Ascending aorta (tissue), 2 donors: ENCODE measurements at places on chromosomes 3 and 15.
A peak's percentile ranks its signal among the peaks of the same experiment; 100 is the strongest.

DNA sequence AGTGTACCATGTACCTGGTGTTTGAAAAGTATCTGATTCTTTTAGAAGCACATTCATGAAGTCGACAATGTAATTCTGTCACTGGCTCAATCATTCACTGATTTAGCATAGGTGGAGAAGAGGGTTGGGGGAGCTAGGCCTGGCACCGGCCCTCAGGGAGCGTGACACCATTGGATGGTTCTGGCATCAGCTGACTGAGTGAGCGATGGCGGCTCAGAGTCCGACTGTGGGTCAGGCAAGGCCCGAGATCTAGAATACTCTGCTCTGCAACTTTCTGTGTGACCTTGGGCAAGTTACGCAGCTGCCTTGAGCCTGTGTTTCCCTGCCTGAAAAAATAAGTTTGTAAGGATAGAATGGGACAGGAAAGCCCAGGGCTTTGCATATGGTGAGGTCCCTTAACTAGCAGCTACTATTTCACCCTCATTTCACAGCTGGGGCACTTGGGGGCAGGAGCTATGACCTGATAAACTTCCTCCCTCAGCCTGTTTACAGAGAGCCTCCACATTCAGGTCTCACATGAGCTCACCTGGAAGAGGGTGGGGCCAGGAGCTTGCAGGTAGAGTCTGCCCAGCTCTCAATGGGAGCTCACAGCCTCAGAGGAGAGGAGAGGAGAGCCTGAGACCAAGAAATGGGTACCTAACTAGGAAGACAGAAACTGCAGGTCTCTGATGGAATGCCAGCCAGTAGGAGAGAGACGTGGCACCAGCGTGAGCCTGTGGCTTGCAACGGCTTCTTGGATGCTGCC lies 153.7 kb upstream of the TLE3 start:
- no peak for DNase-seq
- H3K27ac ChIP-seq, result no peak overlapping the region
- H3K4me1 ChIP-seq, result no peaks in the 10 kb centered on the region
- no peaks in the 10 kb centered on the region for H3K36me3 ChIP-seq

- H3K36me3 ChIP-seq, result no peaks in the 10 kb centered on the region
- no peak for DNase-seq
- H3K27me3 ChIP-seq, result no peaks in the 10 kb centered on the region
- no peak overlapping the region for H3K4me3 ChIP-seq
- H3K27ac ChIP-seq, result peak overlapping the region; percentile 76
These were observed 129.0 kb downstream of the MYLK start for GRCh38 chr3:123755085-123755484.

DNA sequence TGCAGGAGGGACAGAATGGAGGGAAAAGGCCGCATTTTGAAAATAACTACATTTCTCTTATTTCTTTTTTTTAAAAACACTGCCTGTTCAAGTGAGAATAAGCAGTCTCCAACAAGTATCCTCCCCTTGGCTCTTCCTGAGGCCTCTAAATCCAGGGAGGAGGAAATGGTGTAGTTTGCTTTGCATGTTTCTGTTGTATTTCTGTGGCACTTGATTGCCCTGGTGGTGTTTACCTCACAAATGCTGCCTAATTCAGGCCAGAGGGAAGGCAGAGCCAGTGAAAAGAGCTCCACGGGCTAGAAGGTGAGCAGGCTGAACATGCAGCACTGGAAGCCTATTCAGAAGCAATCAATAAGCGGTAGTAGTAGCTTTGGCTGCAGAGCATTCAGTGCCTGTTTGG lies 149.3 kb upstream of the ATP11B start:
- DNase-seq, result no peak
- H3K4me3 ChIP-seq, result no peak overlapping the region
- no peaks in the 10 kb centered on the region for H3K4me1 ChIP-seq
- no peak overlapping the region for H3K27ac ChIP-seq

DNA sequence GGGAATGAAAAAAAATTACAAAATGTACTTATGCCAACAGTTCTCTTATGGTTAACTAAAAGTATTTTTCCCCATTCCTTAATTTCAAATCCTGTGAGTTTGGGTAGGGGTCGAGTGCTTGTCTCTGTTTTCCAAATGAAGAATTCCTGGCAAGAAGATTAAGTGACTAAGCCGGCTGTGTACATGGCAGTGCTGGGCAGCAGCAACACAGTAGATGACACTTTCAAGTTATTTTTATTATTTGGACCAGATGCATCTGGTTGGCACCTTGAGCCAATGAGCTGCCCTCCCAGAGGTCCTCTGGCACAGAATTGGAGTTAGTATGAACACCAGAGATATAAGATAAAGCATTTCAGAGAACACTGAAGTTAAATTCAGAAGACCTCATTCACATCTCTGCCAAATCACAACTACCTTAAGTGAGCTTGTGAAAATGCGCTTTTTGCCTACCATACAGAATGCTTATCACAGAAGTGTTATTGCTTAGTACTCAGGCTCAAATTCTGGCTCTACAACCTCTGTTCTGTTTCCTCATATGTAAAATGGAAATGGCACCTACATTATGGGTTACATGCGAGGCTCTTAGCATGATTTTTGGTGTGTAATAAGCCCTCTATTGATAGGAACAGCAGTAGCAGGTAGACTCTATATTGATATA lies 256.9 kb downstream of the UBE2E2 start:
- no peaks in the 10 kb centered on the region for H3K27me3 ChIP-seq
- DNase-seq, result no peak
- no peak overlapping the region for H3K4me3 ChIP-seq
- H3K27ac ChIP-seq, result no peak overlapping the region
- no peaks in the 10 kb centered on the region for H3K4me1 ChIP-seq

- no peaks in the 10 kb centered on the region for H3K27me3 ChIP-seq
- DNase-seq, result no peak
- H3K36me3 ChIP-seq, result no peaks in the 10 kb centered on the region
- H3K4me3 ChIP-seq, result no peak overlapping the region
These were observed 85.9 kb downstream of the AQP9 start for GRCh38 chr15:58224068-58224467.

DNA sequence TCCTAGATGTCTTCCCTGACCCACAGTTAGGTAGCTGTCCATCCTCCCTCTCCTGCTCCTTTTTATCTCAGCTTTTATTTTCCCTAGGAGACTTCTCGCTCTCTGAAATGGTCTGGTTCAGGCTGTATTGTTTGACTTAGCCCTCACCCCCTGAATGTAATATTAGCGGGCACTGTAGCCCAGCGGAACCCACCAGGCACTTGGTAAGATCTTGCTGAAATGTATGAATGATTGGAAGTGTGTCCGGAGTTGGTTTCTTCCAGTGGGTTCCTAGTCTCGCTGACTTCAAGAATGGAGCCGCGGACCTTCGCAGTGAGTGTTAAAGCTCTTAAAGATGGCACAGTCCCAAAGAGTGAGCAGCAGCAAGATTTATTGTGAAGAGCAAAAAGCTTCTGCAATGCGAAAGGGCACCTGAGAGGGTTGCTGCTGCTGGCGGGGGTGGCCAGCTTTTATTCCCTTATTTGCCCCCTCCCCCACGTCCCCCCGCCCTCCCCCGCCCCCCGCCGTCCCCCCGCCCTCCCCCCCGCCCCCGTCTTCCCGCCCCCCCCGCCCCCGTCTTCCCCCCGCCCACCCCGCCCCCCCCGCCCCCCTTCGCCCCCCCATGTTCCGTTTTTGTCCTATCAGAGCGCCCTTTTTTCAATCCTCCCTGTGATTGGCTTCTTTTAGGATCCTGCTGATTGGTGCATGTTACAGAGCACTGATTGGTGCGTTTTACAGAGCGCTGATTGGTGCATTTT lies 694 bp upstream of the EEFSEC start:
- H3K36me3 ChIP-seq, result peaks cover 6% of the 10 kb centered on the region
- no peak for DNase-seq
- H3K4me1 ChIP-seq, result peaks cover 6% of the 10 kb centered on the region

DNA sequence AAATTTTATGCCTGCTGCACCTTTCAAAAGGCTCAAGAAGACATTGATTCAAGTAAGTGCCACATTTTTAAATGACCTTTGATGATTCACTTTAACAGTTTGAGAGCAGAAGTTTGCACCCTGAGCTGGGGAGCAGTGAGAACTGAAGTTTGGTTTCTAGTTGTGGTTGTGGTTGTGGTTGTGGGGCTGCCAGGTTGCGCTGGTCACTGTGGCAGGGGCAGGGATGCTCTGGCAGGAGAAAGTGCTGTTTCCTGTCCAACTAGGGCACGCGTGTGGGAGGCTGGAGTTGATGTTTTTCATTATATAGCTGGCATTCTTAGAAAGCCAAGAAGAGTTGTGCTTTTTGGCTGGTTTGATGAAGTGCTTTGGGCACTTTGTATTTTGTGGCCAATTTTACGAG lies 339.7 kb upstream of the NR2F2 start:
- DNase-seq, result no peak
- no peaks in the 10 kb centered on the region for H3K4me1 ChIP-seq
- H3K27ac ChIP-seq, result no peak overlapping the region

DNA sequence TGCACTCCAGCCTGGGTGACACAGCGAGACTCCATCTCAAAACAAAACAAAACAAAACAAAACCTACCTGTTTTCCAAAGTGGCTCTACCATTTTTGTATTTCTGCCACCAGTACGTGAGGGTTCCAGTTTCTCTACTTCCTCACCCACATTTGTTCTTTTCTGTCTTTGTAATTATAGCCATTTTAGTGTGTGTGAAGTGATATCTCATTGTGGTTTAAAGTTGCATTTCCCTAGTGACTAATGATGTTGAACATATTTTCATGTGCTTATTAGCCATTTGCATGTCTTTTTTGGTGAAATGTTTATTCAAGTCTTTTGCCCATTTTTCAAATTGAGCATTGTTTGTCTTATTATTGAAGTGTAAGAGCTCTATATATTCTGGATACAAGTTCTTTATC lies 50.7 kb downstream of the TRA2B start:
- H3K27me3 ChIP-seq, result no peaks in the 10 kb centered on the region
- H3K4me3 ChIP-seq, result no peak overlapping the region
- H3K4me1 ChIP-seq, result no peaks in the 10 kb centered on the region
- DNase-seq, result no peak
- no peak overlapping the region for H3K27ac ChIP-seq
- no peaks in the 10 kb centered on the region for H3K36me3 ChIP-seq

DNA sequence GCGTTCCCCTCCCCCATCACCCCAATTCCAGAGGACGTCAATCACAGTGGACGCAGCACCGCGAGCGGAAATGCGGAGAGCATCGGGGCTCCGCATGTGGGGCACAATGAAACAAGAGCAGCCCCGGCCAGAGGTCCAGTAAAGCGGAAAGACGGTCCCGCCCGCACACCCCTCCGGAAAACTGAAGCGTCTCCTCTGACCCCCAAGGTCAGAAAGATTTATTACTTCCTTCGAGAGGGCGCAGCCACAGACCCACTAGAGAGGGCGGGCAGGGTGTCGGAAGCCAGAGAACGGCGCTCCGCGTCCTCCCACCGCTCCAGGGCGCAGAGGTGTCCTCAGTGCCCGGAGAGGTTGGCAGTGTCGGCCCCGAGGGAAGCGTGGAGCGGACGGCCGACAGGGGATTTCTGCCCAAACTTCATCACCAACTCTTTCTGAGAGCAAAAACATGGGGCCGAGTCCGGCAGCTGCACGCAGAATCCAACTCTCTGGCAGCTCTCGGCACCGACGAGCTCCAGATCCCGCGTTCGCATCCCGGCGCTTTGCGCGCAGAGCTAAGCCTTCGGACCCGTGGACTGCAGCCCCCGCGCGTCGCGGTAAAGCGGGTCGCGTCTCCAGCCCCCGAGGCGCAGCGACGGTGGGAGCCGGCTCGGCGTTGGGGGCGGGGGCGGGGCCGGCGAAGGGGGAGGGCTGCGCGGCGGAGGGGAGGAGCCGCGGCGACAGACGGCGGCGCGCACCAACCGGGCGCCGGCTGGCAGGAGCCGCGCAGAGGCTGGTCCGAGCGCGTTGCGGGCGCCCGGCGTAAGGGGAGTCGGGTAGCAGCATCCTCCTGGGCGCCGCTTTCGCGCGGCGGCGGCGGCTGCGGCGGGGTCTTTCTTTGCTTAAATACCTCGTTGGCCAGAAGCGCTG lies at the start of gene CHST2:
CHST2 (plus strand) TSS at position 763 of the 906 bp plus-strand sequence. CDS start 1,046 bp downstream, outside the sequence.
- H3K4me1 ChIP-seq, result peaks cover 6% of the 10 kb centered on the region
- peak within 1 kb of the TSS; percentile 89 for H3K4me3 ChIP-seq
- no peaks in the 10 kb centered on the region for H3K27me3 ChIP-seq
- H3K36me3 ChIP-seq, result no peaks in the 10 kb centered on the region

- no peak overlapping the region for H3K27ac ChIP-seq
- peaks cover 2% of the 10 kb centered on the region for H3K36me3 ChIP-seq
- DNase-seq, result no peak
- no peaks in the 10 kb centered on the region for H3K27me3 ChIP-seq
These were observed 30.4 kb downstream of the PSTPIP1 start for GRCh38 chr15:77025083-77025901.

GRCh38 chr3:41717641-41718040 lies 244.3 kb downstream of the ULK4 start:
- DNase-seq, result no peak
- H3K4me3 ChIP-seq, result no peak overlapping the region
- H3K27ac ChIP-seq, result no peak overlapping the region
- H3K36me3 ChIP-seq, result no peaks in the 10 kb centered on the region
- no peaks in the 10 kb centered on the region for H3K4me1 ChIP-seq

GRCh38 chr3:14511623-14512280 lies 28.4 kb downstream of the GRIP2 start:
- DNase-seq, result no peak
- H3K4me1 ChIP-seq, result no peaks in the 10 kb centered on the region
- no peak overlapping the region for H3K27ac ChIP-seq
- no peaks in the 10 kb centered on the region for H3K36me3 ChIP-seq
- H3K4me3 ChIP-seq, result no peak overlapping the region
- no peaks in the 10 kb centered on the region for H3K27me3 ChIP-seq

DNA sequence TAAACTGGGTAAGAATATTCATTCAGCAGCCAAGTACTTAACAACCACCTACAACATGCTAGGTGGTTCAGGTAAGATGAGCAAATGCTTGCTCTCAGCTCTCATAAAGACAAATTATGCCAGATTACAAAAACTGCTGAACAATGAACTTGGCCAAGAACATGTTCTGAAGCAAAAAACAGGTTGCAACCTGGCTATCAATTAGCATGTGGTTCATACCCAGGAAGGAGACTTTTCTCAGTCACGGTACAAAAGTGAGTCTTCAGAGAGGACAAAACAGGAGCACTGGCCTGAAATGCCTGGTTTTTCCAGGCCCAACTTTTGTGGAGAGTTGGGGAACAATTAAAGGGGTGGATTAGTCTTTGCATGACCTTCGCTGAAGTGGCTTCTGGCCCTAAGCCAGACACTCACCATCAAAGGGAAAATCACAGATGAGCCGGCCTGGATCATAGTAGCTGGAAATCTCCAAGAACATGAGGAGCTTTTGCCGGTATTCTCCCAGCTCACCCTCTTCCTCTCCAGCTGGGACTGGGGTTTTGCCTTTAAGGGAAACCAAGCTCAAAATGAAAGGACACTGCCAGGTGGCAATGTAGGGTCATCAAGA lies 7.6 kb upstream of the PLA2G4F start:
- H3K36me3 ChIP-seq, result peaks cover 98% of the 10 kb centered on the region
- no peak for DNase-seq
- no peaks in the 10 kb centered on the region for H3K4me1 ChIP-seq
- no peaks in the 10 kb centered on the region for H3K27me3 ChIP-seq

DNA sequence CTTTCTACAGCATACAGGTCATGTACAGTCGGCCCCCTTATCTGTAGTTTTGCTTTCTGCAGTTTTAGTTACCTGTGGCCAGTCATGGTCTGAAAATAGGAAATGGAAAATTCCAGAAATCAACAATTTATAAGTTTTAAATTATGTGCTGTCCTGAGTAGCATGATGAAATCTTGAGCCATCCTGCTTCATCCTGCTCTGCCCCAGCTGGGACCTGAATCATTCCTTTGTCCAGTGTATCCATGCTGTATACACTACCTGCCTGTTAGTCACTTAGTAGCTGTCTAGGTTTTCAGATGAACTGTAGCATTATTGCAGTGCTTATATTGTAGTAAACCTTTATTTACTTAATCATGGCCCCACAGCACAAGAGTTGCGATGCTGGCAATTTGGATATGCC lies 44.8 kb downstream of the AP4E1 start:
- no peak overlapping the region for H3K4me3 ChIP-seq
- DNase-seq, result no peak
- H3K27me3 ChIP-seq, result no peaks in the 10 kb centered on the region
- peaks cover 39% of the 10 kb centered on the region for H3K36me3 ChIP-seq
- no peaks in the 10 kb centered on the region for H3K4me1 ChIP-seq
